ENCODE measurements at places on chromosomes 1 and 21.

DNA sequence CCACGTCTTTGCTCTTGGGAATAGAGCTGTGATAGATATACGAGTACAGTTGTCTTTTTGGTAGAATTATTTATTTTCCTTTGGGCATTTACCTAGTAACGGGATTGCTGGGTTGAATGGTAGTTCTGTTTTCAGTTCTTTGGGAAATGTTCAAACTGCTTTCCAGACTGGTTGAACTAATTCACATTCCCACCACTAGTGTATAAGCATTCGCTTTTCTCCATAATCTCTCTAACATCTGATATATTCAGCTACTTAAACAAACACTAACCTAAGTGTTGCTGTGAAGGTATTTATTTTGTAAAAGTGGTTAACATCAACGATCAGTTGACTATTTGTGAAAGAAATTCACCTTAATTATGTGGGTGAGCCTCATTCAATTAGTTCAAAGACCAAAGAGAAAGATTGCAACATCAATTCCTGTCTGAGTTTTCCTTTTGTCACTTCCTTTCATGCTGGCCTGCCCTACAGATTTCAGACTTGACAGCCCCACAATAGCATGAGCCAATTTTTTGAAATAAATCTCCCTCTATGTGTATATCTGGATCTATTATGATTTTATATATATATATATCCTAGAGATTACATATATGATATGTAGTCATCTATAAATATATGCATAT lies 26.7 kb upstream of the DUSP10 start:
- no peak for DNase-seq

DNA sequence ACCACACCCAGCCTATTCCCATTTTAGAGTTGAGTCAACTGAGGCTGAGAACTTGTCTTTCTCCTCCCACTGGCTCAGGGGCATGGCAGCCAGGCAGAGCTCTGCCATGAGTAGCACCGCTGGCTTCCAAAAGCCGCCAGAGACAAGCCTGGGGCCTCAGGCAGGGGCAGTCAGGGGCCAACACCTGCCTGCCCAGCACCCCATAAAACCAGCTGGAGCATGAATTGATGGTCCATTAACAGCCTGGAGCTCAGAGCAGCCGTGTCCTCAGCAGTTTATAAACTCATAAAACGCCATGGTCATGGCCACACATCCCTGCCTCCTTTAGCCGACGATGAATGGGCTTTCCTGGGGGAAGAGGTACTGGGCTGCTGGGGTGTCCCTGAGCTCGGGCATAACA lies 50.6 kb upstream of the PAX7 start:
- DNase-seq: no peak

DNA sequence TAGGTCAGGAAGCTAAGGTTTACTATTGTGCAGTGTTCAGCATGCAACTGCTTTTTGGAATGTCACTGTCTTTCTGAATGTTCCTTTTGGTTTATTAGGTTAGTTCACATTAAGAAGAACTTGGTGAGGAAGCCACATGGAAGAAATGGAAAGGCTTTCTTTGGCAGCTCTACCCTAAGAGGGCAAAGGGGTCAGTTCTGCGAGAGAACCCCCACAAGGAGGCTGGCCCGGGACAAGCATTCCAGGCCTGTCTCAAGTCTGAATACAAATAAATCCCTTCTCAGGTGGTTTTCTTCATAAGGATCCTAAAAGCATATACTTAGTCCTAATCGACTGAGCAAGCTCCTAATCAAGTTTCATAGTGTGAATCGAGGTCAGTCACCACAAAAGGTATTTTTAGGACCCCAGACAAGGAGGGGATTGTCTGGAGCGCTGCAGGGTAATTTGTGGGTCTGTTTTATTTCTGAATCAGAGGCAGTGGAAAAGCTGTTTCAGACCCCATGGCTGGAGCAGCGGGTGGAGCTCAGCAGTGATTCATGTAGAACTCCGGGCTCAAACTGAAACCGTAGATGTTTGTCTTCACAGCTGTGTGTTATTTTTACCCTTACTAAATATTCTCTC lies 63.3 kb downstream of the ERG start:
- peak; percentile 83 for DNase-seq

DNA sequence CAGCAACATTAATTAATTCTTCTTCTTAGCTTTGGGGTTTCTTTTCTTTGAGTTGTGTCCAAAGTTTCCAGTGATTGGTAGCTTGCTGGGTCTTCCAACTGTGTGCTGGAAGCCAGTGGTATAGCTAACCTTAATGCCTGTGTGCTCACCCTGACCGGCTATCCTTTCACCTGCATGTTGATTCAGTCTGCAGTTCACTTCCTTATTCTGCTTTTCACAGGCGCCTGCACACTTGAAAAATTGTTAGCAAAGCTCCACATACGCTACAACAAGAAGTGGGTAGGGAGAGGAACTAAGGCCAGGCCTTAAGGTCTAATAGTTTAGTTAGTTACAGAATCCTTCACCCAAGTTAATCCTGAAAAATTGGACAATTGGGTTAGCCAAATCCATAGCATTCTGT lies 35.7 kb downstream of the NCF2 start:
- DNase-seq: no peak

DNA sequence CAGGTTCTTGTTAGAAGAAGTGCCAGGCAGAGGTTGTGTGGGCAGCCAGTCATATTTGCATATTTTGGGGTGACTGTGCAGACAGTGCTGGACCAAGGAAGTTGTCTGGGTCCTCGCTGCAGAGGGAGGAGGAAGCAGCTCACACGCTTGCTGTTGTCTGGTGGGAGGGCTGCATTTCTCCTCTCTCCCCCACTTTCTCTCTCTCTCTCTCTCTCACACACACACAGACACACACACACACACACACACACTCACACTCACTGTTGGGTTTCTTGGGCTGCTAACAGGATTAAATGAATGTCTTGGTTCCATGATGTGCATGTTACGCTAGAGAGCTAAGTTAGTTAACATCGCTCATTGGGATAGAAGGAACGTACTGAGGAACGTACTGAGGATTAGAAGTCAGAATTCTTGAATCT lies 72.9 kb downstream of the AGPAT3 start:
- DNase-seq: no peak

DNA sequence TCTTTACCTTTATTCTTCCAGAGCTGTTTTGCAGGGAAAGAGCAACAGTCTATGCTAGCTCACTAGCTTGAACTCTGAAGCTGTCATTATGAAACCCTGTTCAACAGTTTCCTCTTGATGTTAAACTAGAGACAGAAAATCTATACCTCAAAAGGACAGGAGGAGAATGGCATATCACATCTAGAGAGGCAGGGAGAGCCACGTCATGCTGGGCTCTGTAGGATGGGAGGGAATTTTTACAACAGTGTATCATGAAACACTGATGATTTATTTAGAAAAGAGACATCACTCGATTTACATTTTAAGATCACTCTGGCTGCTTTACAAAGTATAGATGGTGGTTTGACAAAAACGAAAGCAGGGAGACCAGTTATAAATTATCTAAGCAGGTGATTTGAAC lies 224.9 kb upstream of the COA6 start:
- no peak for DNase-seq

Data from GM23248 (cell line).